KG1 (cell line): ENCODE measurements at places on chromosomes 11 and 22.

GRCh38 chr11:134724106-134724778 lies 312.2 kb upstream of the B3GAT1 start:
- DNase-seq, result no peak

- DNase-seq, result no peak
These were observed 103.5 kb upstream of the OR5AK2 start for GRCh38 chr11:56885177-56885576.

- no peak for DNase-seq
These were observed 1.1 kb downstream of the ALDH3B2 start for GRCh38 chr11:67673358-67673757.

DNA sequence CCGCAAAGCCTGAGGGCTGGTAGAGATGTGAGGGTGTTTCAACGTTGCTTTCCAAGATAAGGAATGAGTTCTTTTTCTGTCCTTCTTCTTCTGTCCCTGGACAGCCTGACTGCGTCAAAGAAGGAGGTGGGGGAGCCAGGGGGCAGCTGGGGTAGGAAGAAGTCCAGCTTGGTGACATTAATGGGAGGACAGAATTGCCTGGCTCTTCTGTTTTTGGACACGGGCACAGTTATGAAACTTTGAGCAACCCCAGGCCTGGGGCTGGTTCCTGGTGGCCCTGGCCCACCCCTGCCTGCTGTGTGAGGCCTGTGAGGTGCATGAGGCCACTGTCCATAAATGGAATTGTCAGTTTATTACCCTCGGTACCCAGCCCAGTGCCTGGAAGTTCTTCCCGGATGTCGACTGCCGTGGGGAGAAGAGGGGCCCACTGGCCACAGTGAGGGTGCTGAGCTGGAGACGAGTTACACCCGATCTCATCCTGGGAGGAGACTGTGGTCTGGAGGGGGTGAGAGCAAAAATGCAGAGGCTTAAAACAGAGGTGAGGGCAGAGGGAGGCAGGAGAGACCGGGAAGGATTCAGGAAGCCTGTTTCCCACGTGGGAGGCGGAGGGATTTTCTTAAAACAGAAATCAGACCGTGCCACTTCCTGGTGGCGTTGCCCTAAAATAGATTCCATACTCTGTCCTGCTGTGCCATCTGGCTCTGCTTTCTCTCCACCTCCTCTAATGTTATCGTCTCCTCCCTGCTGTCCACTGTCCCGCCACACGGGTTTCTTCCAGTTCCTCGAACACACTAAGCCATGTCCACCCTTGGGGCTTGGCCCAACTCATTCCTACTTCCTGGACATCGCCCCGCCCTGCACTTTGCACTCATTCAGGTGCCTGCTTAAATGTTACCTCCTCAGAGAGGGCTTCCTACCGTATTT lies 59.7 kb upstream of the RASD2 start:
- no peak for DNase-seq

GRCh38 chr11:26792941-26793340 lies 71.1 kb upstream of the SLC5A12 start:
- DNase-seq, result no peak

DNA sequence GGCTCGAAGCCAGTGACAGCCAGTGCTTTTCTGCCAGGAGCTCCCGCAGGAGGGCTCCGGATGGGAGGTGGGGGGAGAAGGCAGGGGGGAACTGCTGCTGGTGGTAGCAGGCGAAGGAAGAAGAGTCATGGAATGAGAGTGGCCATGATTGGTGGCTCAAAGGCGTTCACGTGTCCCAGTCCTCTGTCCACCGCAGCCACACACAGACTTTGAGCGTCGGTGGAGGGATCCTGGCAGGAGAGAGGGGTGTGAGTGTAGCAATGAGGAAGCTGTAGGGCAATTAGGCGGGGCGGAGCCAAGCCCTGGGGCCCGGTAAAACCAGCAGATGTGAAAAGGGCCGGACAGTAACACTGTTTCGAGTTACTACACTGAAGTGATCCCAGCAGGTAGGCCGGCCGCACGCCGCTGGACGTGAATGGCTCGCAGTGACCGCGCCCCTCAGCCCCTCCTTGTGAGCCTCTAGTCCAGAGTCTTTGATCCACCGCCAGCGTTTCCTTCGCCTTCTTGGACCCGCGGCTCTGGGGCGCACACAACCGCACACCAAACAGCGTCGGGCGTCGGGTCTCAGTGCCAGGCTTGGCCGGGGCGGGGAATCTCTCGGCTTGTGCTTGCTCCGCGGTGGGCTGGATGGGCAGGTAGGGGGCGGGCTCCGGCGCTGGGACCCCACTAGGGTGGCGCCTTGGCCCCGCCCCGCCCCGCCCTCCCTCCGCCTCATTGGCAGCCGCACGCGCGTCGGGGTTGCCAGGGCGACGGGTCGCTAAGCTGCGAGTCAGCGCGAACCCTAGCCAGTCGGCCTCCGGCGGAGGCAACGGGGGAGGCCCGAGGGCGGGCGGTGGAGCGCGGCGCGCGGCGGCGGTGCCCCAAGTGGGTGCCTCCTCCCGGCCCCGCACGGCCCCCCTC lies at the start of gene LRRC10B:
Gene LRRC10B, plus strand, starts transcription at position 788 of the 900 bp plus-strand sequence. CDS start 250 bp downstream, outside the sequence.
- DNase-seq, result no peak

DNA sequence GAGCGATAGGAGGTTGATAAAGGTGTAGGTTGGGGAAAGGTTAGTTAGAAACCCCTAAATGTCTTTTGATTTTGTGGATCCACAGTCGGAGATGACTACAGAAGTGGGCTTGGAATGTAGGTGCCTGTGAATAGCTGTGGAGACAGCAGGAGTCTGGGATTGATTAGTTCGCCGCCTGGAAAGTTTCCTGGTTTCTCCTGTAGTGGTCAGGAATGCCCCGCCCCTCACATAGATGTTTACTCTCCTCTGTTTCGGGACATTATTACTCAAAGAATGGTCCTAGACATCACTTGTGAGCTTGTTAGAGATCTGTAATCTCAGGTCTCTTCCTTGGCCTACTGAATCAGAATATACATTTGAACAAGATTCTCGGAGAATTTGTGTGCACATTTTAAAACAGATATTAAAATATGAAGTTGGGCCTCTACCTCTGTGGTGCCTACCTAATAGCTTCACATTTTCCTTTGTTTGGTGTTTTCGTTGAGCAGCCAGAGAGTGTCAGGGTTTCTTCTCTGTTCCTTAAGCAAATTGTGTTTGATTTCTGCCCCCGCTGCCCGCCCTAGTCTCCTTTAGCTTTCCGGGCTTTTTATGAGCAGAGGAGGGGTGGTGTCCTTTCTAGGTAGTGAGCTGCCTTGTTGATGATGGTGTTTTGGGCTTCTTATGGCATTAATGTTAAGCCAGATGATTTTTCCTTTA lies 89.4 kb downstream of the PPP6R3 start:
- DNase-seq, result peak; percentile 90

- DNase-seq, result no peak
These were observed 6.9 kb upstream of the CYP2R1 start for GRCh38 chr11:14898906-14899305.

GRCh38 chr11:47595029-47595428 lies 818 bp upstream of the C1QTNF4 start:
- no peak for DNase-seq

GRCh38 chr22:19598054-19598855 lies 74.0 kb upstream of the CLDN5 start:
- no peak for DNase-seq

DNA sequence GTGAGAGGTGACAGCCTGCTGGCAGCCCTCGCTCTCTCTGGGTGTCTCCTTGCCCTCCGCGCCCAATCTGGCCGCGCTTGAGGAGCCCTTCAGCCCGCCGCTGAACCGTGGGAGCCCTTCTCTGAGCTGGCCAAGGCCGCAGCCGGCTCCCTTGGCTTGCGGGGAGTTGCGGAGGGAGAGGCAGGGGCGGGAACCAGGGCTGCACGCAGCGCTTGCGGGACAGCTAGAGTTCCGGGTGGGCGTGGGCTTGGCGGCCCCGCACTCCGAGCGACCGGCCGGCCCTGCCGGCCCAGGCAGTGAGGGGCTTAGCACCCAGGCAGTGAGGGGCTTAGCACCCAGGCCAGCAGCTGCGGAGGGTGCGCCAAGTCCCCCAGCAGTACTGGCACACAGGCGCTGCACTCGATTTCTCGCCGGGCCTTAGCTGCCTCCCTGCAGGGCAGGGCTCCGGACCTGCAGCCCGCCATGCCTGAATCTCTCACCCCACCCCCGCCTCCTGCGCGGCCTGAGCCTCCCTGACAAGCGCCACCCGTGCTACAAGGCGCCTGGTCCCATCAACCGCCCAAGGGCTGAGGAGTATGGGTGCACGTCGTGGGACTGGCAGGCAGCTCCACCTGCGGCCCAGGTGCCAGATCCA lies 1526.1 kb downstream of the FAM181B start:
- DNase-seq, result no peak

DNA sequence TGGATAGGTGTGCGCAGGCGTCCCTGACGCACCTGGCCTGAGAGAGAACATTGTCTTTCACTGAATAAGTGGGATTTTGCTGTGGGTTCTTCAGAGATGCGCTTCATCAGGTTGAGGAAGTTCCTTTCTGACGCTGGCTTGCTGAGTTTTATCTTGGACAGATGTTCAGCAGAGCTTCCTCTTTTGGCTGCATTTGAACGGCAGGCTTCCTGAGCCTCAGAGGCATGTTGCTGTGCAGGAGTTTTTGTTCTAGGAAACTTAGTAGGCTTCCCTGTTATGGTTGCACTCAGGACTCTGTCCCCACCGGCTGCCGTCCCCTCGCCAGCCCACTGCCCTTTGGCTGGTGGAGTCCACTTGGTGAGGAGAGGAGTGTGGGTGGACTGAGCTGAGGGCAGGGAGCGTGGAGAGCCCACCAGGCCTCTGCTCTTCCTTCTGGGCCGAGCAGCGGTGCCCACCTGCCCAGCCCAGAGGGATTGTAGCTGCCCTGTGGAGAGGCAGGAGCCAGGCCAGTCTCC lies 17.2 kb downstream of the FRMD8 start:
- peak; percentile 88 for DNase-seq

DNA sequence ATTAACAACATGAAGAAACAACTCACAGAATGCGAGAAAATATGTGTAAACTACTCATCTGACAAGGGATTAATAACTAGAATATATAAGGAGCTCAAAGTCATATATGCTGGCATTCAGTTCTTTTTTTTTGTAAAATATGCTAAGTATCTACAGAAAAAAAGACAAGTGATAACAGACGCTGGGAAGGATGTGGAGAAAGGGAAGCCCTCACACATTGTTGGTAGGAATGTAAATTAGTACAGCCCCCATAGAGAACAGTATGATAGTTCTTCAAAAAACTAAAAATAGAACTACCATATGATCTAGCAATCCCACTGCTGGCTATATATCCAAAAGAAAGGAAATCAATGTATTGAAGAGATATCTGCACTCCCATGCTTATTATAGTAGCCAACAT lies 13.8 kb downstream of the GAB2 start:
- no peak for DNase-seq

- no peak for DNase-seq
These were observed 279.1 kb upstream of the PLET1 start for GRCh38 chr11:112539741-112540140.
